ENCODE measurements at places on chromosomes 12 and 14.

- DNase-seq, result no peak
Measured at GRCh38 chr14:103091041-103091882, 3.3 kb upstream of the EXOC3L4 start.

- DNase-seq, result no peak
Measured at GRCh38 chr12:66903782-66904396, 225.0 kb upstream of the GRIP1 start.

GRCh38 chr12:124493809-124494750, 73.3 kb downstream of the NCOR2 start:
- no peak for DNase-seq

- DNase-seq, result no peak
Measured at GRCh38 chr12:26121323-26122060, 3.3 kb downstream of the BHLHE41 start.

- no peak for DNase-seq
Measured at GRCh38 chr14:70873627-70874026, 33.6 kb upstream of the PCNX1 start.

DNA sequence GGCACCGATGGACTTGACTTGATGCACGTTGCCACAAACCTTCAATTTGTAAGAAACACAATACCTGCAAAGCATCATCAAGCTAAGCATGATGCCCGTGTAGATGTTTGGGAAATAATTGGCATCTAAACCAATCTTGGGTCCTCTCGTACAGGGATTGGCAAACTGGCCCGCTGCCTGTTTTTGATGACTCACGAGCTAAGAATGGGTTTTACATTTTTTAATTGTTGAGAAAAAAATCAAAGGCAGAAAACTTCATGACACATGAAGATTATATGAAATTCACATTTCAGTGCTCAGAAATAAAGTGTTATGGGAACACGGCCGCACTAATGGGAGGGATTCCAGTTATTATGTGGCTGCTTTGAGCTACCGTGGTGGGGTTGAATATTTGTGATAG, 10.9 kb downstream of the MTA1 start:
- DNase-seq, result no peak

DNA sequence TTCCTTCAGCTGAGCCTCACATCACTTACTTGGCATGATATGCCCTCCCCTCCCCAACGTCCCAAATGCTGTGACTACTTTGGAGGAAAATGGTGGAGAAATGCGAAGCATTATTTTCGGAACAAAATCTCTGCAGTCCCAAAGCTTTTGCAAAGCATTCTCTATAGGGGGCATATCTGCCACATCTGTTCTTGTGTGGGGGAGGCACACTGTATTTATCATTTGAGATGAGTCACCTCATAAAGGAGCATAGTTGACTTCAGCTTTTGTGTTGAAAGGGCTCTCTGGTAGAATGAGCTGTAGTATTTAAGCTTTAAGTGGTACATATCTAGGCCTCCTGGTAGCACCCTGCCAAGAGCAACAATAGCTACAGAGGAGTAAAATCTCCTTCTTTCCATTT, 447.5 kb downstream of the ADAMTS20 start:
- no peak for DNase-seq

GRCh38 chr12:122215771-122216170, 10.1 kb downstream of the DIABLO start:
- no peak for DNase-seq

DNA sequence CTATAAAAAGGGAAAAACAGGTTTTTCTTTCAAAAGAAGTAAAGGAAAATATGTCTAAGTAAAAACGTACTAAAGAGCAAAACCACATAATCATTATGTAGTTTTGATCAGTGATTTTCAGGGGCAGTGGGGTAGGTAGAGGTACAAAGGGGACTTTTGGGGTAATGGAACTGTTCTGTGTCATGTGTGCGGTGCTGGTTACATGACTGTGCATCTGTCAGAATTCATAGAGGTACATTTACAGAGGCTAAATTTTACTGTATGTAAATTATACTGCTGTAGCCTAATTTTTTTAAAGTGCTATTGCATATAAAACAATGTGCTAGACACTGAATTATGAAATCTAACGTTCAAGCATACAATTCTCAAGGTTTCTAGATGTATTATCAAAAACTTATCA, 2.0 kb downstream of the ESR2 start:
- DNase-seq, result no peak

GRCh38 chr12:131254374-131254773, 300.7 kb downstream of the ADGRD1 start:
- no peak for DNase-seq

- no peak for DNase-seq
Measured at GRCh38 chr14:24416254-24416931, 13.1 kb downstream of the CBLN3 start.

DNA sequence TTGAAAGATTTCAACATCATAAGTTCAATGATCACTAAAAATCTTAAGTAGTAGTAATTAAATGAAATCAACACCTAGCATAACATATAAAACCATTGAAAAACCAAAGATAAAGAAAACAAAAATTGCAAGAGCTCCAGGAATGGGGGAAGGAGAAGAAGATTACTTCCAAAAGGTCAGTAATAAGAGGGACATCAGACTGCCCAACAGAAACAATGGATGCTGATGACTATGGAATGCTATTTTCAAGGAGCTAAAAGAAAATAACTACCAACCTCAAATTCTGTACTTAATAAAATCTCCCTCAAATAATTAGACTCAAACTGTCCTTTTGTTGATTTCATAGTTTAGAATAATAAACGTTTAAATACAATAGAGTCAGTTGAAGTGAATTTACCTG, 314.5 kb upstream of the LMO3 start:
- DNase-seq, result no peak

- DNase-seq, result peak; percentile 88
Measured at GRCh38 chr12:46224386-46224785, 44.5 kb downstream of the SLC38A1 start.

GRCh38 chr12:89103831-89104230, 248.5 kb downstream of the DUSP6 start:
- no peak for DNase-seq

GRCh38 chr14:85881935-85882334, 352.0 kb downstream of the FLRT2 start:
- no peak for DNase-seq

- no peak for DNase-seq
Measured at GRCh38 chr12:114316076-114316475, 89.9 kb downstream of the TBX5 start.

GRCh38 chr12:18054925-18055619, 34.9 kb downstream of the RERGL start:
- peak; percentile 2 for DNase-seq

GRCh38 chr12:29726741-29727348, 56.9 kb downstream of the TMTC1 start:
- no peak for DNase-seq

GRCh38 chr12:5479761-5480160, 47.9 kb downstream of the NTF3 start:
- DNase-seq, result no peak

DNA sequence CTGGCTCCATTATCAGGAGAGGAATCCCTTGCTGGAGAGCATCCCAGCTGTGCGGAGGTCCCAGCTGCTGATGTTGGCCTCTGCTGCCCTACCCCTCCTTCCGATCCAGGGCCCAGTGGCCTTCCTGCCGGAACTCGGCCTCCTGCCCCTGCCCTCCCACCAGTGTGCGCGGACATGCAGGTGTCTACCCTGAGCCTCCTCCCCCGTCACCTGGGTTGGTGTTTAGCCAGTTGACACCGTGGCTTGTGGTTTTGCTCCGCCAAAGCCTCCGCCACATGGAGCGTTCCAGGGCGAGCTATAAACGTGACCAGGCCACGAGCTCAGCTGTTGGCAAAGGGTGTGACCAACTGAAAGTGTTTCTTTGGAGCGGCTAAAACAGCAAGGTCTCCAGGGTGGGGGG, 1104.3 kb downstream of the BCL11B start:
- DNase-seq, result peak; percentile 41

- peak; percentile 45 for DNase-seq
Measured at GRCh38 chr12:117189725-117190209, 503 bp downstream of the FBXO21 start.

- DNase-seq, result no peak
Measured at GRCh38 chr14:88473791-88474190, 81.0 kb downstream of the PTPN21 start.

DNA sequence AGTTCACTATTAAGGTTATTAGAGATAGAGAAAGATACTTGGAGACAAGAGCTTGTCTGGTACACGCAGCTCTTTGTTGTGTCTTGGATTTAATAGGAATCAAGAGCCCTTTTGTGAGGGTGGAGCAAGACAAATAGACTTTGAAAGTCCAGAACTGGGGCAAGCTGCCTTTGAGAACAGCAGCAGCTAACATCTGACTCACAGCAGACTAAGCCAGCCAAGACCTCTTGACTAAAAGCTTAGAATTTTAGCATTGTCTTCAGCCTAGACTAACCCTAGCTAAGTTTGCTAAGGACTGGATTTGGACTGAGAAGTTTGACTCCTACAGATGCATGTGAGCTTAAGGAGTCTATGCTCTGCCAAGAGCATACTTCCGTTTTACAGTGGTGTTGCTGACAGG, 201.9 kb upstream of the RBM19 start:
- DNase-seq, result no peak

- DNase-seq, result no peak
Measured at GRCh38 chr12:63354969-63355368, 204.0 kb upstream of the AVPR1A start.

DNA sequence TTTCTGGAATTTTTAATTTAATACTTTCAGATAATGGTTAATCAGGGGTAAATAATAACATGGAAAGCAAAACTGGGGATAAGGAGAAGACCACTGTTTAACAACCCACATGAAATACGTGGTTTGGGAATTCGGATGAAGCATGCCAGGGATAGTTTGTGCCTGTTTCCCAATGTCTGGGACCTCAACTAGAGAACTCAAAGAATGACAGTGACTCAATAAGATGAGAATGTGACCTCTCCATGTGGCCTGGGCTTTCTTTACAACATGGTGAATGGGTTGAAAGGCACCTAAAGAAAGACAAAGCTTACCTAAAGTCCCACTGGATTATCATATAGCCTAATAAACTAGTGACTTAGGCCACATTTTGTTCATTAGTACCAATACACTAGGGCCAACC, 460.3 kb upstream of the LRFN5 start:
- DNase-seq, result no peak

- DNase-seq, result peak; percentile 20
Measured at GRCh38 chr12:111462210-111462769, 56.6 kb downstream of the SH2B3 start.

GRCh38 chr12:92553389-92553788, 149.4 kb upstream of the PLEKHG7 start:
- DNase-seq, result no peak

GRCh38 chr14:95058491-95058890, 98.8 kb downstream of the DICER1 start:
- no peak for DNase-seq

- DNase-seq, result peak; percentile 31
Measured at GRCh38 chr14:71206766-71207371, 299.6 kb downstream of the PCNX1 start.

GRCh38 chr14:68547305-68548193, 245.3 kb downstream of the ZFP36L1 start:
- DNase-seq, result peak; percentile 55

DNA sequence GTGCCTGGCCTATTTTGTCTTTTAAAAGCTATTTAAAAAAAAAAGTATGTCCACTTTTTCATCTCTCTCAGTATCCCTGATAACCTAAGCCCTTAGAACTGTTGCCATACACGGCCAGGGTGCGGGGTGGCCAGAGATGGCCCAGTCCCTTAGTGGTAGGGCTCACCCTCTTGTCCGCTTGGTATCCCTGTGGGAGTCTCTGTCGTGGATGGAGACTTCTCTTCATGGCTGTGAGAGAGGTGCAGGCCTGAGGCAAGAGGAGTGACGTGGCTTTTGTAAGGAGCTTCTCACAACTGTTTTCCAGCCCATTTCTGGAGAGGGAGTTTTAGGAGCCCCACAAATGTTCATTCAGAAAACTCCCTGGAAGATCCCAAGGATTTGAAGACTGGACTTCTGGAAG, 26.8 kb downstream of the XRCC3 start:
- DNase-seq, result no peak

- DNase-seq, result no peak
Measured at GRCh38 chr14:96808619-96809406, 11.6 kb downstream of the VRK1 start.

DNA sequence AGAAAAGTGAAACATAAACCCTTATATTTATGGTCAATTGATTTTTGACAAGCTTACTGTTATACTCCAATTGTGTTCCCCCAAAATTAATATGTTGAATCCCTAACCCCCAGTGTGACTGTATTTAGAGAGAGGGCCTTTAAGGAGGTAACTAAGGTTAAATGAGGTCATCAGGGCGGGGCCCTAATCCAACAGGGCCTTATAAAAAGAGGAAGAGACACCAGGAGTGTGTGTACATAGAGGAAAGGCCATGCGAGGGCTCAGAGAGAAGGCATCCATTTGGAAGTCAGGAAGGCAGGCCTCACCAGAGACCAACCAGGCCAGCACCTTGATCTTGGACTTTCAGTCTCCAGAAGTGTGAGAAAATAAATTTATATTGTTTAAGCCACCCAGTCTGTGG, 6.5 kb upstream of the VTI1B start:
- no peak for DNase-seq

GRCh38 chr14:85475113-85475512, 54.8 kb upstream of the FLRT2 start:
- no peak for DNase-seq

DNA sequence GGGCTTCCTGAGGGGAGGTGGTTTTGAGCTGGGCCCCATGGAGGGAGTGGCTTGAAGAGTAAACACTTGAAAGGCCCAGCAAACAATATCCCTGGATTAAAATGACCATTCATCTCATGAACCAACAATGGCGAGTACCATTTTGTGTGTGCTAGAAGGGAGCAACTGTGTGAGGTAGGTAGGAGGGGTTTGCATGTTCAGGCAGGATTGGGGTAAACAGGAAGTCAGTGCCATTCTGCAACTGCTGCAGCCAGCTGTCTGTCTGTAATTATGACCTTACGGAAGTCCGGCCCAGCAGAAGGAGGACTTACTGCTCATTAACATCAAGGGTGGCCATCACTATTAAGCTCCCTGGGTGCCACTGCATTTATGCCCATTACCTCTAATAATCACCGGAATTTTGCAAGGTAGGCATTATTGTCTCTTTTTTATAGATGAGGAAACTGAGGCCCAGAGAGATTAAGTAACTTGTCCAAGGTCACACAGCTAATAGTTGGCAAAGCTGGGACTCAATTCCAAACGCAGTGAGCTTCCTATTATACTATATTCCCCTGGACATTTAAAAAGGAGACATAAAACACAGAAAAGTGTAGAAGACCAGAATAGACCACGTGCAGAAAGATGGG, 16.6 kb upstream of the IFI27L2 start:
- no peak for DNase-seq

Data from tongue (tissue), 3 donors.